ENCODE measurements at places on chromosomes 1 and 21. TPM values are rescaled to one million over a fixed set of nuclear protein-coding genes. Genes with fewer than 3 reads are reported as not detected.

ZDHHC18 gene
- 16.4 TPM for total RNA-seq

TNFAIP8L2 gene
- 3.5 TPM for total RNA-seq

MAP3K21 gene
- total RNA-seq: 0.20 TPM

RGS8 gene
- total RNA-seq: not detected

CFHR3 gene
- total RNA-seq: not detected

PPIAL4G gene
- not detected for total RNA-seq

AURKAIP1 gene
- 186 TPM for total RNA-seq

PGBD5 gene
- 2.8 TPM for total RNA-seq

TMEM200B gene
- total RNA-seq: 3.5 TPM

SSR2 gene
- 137 TPM for total RNA-seq

PLA2G2F gene
- total RNA-seq: not detected

CNR2 gene
- not detected for total RNA-seq

CLDN17 gene
- total RNA-seq: not detected

CYYR1 gene
- total RNA-seq: 16.9 TPM
